ENCODE measurements at places on chromosomes 1 and 21.

- DNase-seq: no peak
These were observed 60.0 kb upstream of the C1orf105 start for GRCh38 chr1:172360511-172360910.

GRCh38 chr1:41837691-41838090 lies 81.0 kb downstream of the HIVEP3 start:
- no peak for DNase-seq

- DNase-seq: peak; percentile 46
These were observed 423.9 kb downstream of the PTBP2 start for GRCh38 chr1:97145321-97145956.

- DNase-seq: no peak
These were observed 2.8 kb upstream of the MTF2 start for GRCh38 chr1:93076268-93076667.

GRCh38 chr1:19866758-19867157 lies 15.4 kb upstream of the OTUD3 start:
- DNase-seq: no peak

DNA sequence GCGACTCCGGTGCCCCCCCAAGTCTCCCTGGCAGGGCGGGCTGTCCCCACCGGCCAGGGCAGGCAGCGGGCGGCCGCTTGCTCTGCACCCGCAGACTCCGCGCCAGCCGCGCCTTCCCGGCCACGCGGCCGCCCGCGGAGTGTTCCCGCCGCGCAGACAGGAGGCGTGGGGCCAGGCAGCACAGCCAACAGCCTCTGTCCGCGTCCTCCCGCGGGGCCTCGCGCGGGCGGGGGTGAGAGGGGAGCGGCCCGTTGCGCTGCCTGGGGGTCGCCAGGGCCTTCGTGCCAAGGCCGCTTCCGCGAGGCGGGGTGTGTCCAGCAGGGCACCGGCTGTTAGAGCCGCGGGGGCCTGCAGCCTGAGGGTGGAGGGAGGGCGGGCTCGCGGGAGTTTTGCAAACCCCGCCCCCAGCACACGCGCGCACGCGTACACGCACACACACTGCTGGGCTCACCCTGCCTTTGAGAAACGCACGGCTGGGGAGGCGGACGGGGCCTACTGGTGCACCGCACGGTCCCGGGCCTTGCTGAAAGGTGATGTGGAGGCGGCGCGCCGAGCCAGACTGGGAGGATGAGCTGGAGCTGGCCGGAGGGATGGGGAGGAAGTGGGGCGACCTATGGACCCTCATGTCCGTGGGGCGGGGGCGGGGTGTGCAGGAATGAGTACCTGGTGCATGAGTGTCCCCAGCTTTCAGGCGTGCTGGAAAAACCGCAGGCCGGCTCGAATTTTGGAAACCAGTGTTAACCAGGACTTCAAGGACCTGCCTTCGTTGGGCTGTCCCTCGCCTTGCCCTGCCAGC lies 41.5 kb downstream of the KIAA1614 start:
- peak; percentile 12 for DNase-seq

GRCh38 chr1:40607921-40608320 lies 57.6 kb downstream of the RIMS3 start:
- DNase-seq: no peak

DNA sequence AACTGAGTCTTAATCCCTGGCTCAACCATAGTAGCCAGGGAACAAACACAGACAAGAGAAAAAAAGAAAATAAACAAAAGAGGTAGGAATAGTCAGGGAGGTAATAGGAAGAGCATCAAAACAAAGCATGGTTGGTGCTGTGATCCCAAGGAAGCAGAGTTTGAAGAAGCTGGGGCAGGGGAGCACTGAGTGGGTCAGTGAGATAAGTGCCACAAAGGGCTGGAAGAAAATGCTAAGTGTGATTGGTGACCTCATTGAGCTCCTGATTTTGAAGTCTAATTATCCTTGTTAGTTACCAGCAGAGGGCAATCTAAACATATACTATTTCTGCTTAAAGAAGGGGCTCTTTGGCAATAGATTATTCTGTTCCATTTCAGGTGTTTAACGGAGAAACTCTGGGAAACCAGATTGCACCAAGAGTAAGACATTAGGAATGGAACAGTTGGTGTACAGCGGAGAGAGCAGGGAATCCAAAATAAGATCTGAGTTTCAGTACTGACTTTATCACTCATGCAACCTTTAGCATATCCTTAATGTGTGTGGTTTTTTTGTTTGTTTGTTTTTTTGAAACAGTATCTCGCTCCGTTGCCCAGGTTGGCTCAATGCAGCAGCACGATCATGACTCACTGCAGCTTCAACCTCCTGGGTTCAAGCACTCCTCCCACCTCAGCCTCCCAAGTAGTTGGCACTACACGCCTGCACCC lies 30.7 kb upstream of the KIAA1614 start:
- DNase-seq: peak; percentile 67

- peak; percentile 86 for DNase-seq
These were observed 13.5 kb upstream of the SLC19A1 start for GRCh38 chr21:45555557-45556301.

DNA sequence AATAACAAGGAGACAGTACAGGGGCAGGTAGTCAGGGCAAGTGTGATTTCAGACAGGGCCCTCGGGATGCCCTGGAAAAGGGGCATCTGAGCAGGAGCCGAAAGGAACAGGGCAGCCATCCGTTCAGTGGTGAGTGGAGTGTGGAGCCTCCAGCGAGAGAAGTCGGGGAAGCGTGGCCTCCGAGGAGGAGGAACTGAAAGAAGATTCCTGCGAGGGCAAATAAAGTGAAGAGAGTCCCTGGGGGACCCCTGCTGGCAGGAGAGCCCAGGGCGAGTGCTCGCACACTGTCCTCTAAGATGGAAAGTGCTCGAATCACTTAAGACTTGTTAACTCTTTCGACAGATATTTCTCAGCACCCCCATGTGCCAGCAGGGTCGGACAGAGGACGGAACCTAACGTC lies 3.5 kb upstream of the UTS2 start:
- DNase-seq: no peak

DNA sequence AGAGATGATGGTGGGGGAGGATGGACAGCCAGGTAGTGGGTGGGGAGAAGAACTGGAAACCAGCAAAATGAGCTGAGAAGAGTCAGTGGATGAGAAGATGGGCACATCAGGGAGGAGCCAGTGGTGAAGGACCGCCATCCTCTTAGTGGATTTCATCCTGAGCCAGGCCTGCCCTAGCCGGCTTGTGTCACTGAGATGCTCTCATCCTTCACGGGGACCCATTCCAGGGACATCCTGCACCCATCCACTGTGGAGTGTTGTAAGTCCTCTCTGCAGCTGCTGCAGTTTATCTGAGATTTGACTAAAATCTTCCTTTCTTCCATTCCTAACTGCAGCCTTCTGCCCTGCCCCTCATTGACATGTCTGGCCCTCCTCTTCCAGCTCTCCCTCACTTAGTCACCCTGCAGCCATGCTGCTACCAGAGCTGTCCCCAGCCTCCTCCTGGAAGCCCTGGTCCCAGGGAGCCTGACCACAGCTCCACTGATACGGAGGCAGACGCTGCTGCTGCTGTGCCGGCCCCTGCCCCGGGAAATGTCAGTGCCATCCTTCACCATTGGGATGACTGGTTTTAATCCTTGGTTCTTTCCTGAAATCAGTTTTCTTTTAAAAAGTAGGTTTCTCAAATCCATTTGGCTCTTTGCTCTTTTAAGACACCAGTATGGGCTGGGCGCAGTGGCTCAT lies 33.2 kb downstream of the STUM start:
- no peak for DNase-seq

DNA sequence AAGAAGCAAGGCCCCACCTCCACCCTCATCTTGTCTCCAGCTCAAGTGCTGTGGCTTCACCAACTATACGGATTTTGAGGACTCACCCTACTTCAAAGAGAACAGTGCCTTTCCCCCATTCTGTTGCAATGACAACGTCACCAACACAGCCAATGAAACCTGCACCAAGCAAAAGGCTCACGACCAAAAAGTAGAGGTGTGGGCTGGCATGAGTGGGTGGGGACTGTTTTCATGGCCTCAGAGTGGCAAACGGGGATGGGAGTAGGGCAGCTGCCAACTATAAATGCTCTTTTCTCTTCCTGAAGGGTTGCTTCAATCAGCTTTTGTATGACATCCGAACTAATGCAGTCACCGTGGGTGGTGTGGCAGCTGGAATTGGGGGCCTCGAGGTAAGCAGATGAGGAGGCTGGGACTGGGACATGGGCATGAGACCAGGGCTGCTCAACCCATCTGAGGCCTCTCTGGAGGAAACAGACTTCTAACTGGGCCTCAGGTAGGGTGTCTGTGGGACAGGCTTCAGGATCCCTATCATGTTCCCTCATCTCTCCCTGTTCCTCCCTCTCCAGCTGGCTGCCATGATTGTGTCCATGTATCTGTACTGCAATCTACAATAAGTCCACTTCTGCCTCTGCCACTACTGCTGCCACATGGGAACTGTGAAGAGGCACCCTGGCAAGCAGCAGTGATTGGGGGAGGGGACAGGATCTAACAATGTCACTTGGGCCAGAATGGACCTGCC lies 8.8 kb upstream of the P3R3URF start:
- no peak for DNase-seq

GRCh38 chr1:175129182-175129581 lies 61.5 kb downstream of the TNN start:
- DNase-seq: peak; percentile 39

- peak; percentile 79 for DNase-seq
These were observed 12.0 kb downstream of the SLC35D1 start for GRCh38 chr1:67041841-67042503.

DNA sequence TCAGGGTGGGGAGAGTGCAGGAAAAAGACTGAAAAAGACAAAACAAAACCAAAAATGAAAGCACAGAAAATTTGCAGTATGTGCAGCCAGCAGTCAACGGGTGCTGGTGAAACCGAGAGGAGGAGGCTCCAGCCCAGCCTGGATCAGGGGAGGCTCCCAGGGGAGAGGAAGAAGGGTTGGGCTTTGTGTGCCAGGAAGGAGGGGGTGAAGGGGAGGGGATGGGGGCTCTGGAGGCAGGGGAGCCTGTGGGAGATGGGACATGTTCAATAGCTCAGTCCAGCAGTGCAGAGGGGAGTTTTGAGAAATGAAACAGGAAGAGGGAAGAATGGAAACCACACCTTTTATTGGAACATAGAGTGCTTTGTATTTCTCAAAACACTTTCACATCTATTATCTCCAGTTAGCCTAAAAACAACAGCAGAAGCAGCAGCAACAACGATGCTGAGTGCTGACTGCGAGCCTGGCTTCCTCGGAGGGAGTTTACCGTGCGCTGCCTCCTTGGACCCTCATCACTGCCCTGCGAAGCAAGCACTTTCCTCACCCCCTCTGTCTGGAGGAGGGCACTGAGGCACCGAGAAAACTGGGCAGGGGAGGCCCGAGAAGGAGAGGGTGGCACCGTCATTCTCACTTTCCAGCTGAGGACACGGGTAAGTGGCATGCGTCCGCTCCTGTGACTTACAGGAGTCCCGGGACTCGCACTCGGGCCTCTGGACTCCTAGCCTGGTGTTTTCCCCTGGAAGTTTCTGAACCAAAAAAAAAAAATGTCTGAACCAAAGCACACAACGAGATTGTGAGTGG lies 62.9 kb downstream of the MDM4 start:
- DNase-seq: no peak

DNA sequence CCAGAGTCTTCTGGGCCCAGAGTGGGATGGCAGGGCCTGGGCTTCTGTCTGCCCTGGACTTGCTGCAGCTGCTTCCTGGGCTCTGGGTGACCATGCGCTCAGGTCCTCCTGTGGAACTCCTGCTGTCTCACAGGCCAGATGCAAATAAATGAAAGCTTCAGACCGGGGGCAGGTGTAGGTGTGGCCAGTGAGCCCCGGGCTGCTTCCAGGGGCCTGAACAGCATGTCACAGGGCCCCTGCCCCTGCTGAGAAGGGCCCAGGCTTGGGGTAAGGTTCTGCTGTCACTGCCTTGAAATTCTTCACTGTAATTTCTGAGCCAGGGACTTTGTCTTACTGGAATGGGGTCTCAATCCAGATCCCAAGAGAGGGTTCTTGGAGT lies 2.5 kb upstream of the PKNOX1 start:
- DNase-seq: no peak

DNA sequence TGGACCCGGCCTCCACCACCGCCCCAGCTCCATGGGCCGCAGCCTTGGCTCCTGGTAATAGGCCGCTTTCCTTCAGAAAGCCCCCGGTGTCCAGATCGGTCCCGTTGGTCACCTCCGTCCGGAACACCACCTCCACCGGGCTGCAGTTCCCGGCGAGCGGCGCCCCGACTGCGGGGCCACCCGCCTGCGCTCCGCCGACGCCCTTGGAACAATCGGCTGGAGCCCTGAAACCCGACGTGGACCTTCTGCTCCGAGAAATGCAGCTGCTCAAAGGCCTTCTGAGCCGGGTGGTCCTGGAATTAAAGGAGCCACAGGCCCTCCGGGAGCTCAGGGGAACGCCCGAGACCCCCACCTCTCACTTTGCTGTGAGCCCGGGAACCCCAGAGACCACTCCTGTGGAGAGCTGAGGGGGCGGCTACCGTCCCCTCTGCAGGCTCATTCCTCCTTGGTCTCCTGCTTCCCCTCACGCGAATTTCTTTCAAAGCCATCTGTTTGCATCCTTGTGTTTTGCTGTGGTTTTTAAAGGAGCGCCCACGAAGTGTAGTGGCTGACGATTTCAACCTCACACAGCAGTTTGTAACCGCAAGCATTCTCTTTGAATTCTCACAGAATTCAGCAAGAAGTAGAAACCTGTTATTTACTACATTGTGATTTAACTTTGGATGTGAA lies 6.0 kb downstream of the FCRLB start:
- DNase-seq: peak; percentile 84

- peak; percentile 37 for DNase-seq
These were observed 918 bp downstream of the MIB2 start for GRCh38 chr1:1616045-1616790.

DNA sequence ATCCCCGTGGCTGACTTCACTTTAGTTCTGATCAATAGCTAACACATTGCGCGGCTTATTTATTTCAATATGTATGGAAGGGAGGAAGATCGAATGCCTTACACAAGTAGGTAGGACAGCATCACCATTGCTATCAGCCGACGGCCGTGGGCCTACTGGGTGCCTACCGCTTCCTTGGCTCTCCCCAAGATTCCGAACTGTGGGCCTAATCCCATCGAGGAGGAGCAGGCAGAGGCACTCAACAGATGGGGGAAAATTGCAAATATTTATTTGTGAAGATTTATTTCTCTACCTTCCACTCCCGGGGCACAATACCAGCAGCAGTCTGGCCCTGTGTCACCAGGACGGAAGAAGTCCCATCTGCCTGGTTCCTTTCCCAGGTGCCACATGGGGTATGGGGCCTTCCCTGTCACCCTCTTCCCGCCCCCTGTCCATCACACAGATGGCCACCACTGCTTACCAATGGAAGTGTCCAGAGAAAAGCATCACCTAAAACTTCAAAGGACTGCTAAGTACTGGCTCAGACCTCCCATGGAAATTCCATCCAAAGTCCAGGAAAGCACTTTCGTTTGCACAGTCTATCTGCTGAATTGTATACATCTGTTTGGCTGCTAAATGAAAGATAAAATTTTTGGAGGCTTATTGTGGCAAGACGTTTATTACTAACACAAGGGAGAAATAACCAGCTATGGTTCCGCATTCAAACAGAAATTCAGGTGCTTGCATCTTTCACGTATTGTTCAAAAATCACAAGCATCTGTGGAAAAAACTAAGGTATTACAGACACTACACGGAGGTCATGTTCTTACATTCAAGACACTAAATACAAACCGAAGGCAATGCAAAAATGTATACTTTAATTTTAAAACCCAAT lies 11.8 kb downstream of the AGT start:
- no peak for DNase-seq
